ENCODE measurements at places on chromosomes 5 and 9.

GRCh38 chr9:117268847-117269446, 145.9 kb downstream of the ASTN2 start:
- ATAC-seq = no peak

GRCh38 chr5:124849774-124850173, 103.3 kb upstream of the ZNF608 start:
- ATAC-seq = no peak

- ATAC-seq = no peak
Measured at GRCh38 chr9:124084087-124084486, 72.5 kb downstream of the LHX2 start.

DNA sequence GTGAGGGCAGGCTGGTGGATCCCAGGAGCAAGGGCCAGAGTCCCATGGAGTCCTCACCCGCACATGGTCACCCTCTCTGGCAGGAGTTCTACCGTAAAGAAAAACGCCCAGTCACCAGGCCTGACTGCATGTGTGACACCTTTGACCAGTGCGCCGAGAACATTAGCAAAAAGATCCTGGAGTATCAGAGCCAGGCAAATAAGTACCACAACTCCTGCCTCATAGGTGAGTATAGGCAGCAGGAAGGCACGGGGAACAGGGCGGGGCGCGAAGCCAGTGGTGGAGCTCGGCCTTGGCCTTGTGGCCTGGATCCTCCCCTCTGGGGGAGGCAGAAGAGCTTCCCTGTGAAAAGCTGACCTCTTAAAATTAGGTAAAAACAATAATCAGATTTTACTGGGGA, 45.4 kb upstream of the TDRD7 start:
- no peak for ATAC-seq

DNA sequence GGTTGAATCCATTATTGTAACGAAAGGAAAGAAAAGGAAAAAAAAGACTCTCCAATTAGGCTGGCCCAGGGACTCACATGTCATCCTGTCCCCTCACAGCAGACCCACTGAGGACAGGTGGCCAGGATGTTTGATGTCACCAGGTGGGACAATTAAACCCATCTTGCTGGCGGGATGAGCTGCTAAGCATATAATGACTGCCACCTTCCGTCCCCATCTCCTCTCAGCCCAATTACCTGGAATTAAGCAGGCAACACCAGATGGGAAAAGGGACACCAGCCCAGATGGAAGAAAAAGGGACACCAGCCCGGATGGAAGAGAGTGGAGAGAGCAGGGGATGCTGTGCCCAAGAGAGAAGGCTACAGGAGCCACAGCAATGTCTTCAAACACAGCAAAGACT, 116.6 kb upstream of the SARDH start:
- no peak for ATAC-seq

DNA sequence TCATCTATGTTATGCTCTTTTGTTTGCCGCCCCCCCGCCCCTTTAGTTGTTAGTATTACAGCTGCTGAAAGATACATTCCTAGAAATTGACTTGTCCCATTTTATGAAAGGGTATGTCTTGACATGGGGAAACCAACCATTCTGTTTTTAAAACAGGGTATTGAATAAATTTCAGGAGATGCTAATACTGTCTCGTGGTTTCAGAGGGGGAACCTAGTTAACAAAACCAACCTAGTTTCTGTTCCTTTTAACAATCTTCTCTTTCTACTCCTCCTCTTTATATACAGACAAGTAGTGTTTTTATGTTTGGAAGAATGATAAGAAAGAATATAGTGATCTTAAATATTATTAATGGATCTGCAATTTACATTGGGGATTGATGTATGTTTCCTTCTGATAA, 3.5 kb downstream of the PIP5K1B start:
- ATAC-seq = no peak

DNA sequence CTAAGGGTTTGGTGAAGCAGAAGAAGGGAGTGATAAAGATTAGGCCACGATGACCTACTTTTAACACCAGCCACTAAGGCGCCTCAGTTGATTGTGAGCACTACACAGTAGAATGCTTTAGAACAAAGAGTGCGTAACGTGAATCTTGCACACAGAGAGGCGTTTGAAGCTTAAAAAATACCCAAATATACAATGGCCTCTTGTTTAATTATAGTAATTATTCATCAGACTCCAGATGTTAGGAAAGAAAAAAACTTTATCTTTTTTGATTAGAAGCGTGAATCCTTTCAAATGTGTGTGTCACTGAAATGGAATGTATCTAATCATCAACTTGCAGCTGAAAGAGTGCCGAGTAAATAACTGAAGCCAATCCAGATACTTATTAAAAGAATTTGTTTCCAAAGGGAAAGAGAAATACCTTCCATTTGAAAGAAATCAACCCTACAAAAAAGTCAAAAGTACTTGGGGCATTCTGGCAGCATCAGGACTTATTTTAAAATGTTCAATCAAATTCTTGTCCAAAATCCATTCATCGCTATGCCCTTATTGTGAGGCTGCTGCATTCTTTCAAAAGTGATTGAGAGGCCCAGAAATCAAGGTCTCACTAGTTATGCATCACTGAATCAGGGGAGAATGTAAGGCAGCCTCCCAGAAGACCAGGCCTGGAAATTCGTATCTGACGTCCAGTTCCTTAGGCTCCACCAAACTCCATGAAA, 337.5 kb downstream of the ZNF608 start:
- ATAC-seq = no peak

GRCh38 chr5:82319651-82320376, 41.7 kb upstream of the RPS23 start:
- no peak for ATAC-seq

DNA sequence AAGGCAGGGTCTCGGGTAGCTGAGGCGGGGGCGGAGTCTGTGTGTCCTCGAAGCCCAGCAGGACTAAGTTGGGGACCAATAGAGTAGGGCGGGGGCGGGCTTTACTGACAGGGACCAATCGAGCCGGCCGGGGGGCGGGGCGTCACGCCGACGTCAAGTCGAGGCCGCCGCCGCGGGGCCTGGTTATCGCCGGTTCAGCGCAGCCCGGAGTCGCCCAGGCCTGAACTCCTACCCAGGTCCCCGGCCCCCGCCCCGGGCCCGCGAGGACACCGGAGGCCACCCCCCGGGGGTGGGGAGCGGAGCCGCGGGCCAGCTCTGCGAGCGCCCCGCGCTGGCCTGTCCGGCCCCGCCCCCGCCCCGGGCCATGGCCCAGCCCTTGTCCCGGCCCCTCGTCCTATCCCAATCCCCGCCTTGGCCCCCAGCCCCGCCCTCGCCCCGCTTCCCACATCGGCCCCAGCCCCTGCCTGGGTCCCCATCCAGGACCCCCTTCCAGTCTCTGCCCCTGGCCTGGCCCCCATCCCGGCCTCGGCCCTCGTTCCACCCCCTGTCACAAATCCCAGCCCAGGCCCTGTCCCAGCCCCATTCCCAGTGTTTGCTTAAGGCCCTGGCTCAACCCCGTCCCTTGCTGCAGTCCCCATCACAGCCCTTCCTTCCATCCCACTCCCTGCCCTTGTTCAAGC, at the start of gene TMEM8B:
Gene TMEM8B, plus strand, starts transcription at position 145 of the 680 bp plus-strand sequence. Its CDS starts 220 bp downstream, at position 365.
- ATAC-seq = peak; percentile 94

GRCh38 chr5:108320231-108320630, 61.7 kb downstream of the FBXL17 start:
- no peak for ATAC-seq

- no peak for ATAC-seq
Measured at GRCh38 chr5:39461007-39461682, 36.4 kb upstream of the DAB2 start.

DNA sequence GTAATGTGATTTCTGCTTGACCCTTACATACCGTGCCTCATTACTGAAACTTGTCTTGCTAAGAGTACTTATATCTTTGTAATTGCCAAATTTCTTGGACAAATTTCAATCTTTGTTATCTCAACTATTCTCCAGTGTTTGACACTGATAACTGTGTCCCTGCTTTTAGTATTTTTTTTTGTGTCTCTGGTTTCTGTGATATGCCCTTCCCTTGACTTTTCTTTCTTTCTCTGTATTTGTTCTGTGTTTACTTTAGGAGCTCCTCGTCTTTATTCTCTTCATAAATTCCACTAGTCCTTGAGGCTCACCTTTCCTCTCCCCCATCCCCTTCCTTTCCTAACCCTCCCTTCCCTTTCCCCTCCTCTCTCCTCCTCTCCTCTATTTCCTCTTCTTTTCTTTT, 123.7 kb upstream of the FBXL17 start:
- no peak for ATAC-seq

DNA sequence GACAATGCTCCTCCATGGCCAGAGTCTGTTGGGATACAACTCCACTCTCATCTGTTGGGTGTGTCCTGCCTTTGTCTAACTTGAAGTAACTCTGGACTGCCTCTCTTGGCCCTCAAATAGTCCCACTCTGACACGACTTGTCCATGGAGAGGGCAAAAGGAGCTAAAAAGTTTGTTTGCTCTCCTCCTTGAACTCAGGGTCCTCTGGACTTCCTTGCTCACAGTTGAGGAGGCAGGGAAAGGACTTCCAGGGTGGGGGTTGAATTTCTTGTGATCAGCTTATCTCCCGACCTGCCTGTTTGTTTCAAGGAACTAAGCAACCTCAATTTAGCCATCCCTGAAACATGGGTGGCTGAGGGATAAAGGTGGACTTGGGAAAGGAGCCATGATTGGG, 11.7 kb downstream of the DNAJB5 start:
- ATAC-seq = no peak

DNA sequence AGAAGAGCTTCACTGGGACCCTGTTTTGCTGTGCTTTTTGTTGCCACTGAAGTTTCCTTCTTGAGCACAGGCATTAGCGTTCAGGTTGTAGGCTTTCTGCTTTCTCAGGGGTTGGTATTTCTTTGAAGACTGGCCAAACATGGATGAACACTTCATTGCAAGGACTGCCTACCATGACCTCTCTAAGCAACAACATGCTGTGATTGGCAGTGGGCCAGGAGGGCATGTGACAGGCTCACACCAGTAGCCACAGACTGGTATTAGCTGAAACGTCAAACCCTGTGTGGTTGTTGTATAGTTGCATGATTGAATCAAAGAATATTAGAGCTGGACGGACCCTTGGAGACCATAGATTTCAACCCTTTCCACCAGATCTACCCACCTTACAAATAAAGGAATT, 20.0 kb upstream of the MLANA start:
- ATAC-seq = no peak

- no peak for ATAC-seq
Measured at GRCh38 chr5:1322036-1322900, 22.6 kb downstream of the CLPTM1L start.

DNA sequence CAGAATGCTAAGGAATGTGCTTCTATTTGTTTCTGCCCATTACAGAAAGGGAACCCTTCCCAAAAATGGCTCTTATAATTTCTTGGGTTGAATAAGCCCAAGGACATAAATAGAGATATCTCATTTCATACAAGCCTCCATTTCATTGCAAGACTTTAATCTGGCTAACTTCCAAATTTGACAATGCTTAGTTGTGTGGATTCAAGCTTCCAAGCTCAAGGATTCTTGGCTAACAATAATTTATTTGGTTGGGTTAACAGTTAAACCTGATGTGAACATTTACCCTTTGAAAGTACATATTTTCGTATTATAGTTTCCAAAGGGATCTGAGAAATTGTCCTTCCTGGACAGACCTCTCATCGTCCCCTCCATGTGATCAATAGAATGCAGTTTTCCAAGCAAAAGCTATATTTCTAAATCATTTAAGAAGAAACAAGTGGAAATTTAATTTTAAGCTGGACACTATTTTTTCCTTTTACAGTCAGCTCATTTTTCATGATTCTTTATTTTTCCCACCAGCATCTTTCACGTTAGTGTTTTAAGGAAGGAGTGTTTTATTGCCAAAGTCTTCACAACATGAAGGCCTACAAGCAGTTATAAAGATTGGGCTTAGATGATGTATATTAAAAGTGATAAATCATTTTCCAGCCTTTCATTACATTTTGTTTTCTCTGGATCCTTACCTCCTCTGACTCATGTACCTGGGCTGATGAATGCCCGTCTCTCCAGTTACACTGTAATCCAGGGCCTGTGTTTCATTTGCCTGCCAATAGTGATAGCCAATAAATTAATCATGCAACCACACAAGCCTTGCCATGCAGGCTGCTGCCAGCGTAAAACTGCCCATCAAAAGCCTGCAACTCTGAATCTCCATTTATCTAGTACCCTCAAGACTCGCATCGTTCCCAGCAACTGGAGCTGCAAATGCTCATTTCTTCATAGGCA, 176.7 kb downstream of the NTRK2 start:
- no peak for ATAC-seq

GRCh38 chr5:97531549-97531948, 348.5 kb upstream of the RIOK2 start:
- no peak for ATAC-seq

DNA sequence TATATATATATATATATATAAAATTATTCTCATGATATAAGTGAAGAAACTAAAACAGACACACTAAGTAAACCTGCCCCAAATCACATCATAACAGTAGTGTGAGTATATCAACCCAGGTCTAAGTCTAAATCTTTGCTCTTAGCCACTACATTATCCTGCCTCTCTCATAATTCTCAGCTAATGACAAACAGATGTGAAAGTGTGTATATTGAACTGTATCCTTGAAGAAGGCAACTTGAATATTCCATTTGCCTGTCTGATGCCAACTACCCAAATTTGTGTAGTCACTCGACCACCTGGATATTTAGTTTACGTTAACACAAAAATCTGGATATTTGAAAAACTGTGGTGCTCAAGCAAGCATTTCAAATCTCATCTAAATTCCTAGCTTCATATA, 97.4 kb downstream of the PPP2R2B start:
- ATAC-seq = no peak

- ATAC-seq = peak; percentile 39
Measured at GRCh38 chr5:176660530-176660859, 13.2 kb downstream of the TSPAN17 start.

- no peak for ATAC-seq
Measured at GRCh38 chr9:37255187-37255586, 134.8 kb downstream of the ZCCHC7 start.

DNA sequence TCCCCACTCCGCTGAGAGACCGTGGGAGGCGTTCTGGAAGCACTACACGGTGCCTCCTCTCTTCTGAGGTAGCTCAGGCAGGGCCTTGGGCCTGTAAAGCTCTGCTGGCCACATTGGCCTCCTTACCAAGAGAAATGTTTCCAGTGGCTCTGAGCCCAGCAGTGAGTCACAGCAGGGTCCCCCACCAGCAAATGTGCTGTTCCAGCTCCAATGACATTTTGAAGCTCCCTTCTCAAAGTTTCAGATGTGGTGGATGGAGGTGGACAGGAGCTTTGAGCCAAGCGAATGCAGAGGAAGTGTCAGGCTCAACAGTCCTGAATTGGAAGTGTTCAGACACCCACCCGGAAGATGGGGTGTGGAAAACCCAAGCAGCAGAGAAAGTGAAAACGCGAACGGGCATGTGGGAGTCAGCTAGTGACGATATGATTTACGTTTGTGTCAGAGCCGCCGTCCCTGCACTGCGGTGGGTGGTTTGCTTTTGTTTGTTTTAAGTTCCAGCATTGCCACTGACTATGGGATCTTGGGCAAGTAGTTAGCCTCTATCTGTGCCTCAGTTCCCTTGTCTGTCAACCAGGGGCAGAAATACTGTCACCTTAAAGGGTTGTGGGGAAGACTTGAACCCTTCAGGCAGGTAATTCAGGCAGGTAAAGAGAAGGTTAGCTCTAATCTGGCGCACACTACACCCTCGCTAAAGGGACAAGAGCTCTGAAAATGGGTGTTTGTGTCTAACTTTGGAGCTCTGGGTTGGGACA, 38.2 kb downstream of the C5orf15 start:
- peak; percentile 75 for ATAC-seq
